Esophagus squamous epithelium (tissue), 5 donors: ENCODE measurements at places on chromosomes 12 and 14. TPM values are rescaled to one million over a fixed set of nuclear protein-coding genes. Genes with fewer than 3 reads are reported as not detected.

The FAR2 gene
- 0.38 TPM for total RNA-seq

The GPR137C gene
- total RNA-seq, result 0.95 TPM

The TOGARAM1 gene
- total RNA-seq, result 5.8 TPM

The SLC5A8 gene
- total RNA-seq, result not detected

The GMPR2 gene
- 18.5 TPM for total RNA-seq

The MTERF2 gene
- total RNA-seq, result 3.6 TPM
